ENCODE measurements at places on chromosomes 7 and 10.
A peak's percentile ranks its signal among the peaks of the same experiment; 100 is the strongest.

DNA sequence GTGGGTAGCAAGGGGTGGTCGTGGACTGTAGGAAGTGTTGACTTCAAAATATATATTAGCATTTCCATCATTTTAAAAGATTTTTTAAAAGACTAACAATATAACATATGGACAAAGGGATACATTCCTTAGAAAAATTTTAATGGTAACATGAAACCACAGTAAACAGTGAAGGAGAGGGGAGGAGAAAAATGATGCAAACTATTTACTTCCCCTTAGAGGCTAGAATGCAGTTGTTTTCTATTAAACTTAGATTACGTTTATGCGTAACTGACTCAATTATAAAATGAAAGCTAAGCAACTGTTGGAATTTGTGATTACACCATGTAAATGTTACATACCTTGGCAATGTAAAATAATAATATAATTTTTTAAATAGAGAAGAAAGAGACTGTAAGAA is 41.3 kb downstream of the CALD1 start:
- DNase-seq = no peak

DNA sequence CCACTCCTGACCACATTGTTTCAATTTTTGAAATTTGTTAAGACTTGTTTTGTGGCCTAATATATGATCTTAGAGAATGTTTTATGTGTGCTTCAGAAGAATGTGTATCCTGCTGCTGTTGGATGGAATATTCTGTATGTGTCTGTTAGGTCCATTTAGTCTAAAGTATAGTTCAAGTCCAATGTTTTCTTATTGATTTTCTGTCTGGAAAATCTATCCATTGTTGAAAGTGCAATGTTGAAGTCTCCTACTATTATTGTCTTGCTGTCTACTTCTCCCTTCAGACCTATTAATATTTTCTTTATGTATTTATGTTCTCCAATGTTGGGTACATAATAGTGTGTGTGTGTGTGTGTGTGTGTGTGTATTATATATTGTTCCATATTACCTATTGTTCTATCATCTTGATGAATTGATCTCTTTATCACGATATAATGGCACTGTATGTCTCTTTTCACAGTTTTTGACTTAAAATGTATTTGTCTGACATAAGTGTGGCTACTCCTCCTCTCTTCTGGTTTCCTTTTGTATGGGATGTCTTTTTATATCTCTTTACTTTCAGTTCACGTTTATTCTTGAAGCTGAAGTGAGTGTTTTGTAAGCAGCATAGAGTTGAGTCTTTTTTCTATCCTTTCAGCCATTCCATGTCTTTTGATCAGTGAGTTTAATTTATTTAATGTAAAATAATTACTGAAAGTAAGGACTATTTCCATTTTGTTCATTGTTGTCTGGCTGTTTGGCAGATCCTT is 61.3 kb downstream of the AKR1D1 start:
- DNase-seq = no peak

DNA sequence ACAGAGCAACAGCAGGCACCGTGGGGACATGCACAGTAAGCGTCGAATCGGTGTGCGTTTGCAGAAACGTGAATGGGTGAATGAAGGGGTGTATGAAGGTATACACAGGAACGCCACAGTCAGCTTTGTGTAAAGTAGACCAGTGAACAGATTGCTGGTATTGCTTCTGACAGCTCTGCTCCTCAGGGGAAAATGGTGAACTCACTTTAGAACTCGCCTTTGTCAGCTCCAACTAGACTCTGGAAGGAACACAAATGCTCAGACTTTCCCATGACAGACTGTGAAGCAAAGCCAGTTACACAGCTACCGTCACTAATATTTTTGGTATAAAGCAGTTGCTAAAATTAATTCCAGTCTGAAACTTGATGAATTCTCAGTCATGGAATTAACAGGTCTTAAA is 78.9 kb downstream of the CUX1 start:
- DNase-seq = no peak

GRCh38 chr10:80737209-80737608 is 199.5 kb downstream of the SH2D4B start:
- no peak for DNase-seq

DNA sequence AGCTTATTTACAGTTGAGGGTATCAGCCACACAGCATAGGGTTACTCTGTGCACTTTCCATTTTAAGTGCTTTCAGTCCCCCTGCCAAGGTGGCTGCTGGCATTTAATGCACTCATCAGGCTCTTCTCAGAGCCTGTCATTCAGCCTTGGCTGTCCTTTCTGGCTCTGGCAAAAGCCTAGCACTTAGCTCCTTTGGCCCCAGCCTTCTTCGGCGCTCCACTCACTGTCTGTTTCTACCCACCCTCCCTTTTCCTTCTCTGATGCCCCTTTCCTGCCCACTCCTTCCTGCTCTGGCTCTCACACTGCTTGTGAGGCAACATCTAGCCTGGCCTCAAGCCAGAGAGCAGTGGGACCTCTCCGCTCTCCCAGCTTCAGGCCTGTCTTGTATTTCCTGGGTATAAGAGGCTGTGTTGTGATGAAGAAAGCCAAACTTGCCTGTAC is 60.2 kb downstream of the WIPF3 start:
- DNase-seq = no peak

- no peak for DNase-seq
These were observed 103.2 kb upstream of the TMEM106B start for GRCh38 chr7:12107841-12108254.

- no peak for DNase-seq
These were observed 9.2 kb upstream of the ANKRD2 start for GRCh38 chr10:97563337-97563736.

- no peak for DNase-seq
These were observed 86.1 kb downstream of the RABGEF1 start for GRCh38 chr7:66826649-66827048.

DNA sequence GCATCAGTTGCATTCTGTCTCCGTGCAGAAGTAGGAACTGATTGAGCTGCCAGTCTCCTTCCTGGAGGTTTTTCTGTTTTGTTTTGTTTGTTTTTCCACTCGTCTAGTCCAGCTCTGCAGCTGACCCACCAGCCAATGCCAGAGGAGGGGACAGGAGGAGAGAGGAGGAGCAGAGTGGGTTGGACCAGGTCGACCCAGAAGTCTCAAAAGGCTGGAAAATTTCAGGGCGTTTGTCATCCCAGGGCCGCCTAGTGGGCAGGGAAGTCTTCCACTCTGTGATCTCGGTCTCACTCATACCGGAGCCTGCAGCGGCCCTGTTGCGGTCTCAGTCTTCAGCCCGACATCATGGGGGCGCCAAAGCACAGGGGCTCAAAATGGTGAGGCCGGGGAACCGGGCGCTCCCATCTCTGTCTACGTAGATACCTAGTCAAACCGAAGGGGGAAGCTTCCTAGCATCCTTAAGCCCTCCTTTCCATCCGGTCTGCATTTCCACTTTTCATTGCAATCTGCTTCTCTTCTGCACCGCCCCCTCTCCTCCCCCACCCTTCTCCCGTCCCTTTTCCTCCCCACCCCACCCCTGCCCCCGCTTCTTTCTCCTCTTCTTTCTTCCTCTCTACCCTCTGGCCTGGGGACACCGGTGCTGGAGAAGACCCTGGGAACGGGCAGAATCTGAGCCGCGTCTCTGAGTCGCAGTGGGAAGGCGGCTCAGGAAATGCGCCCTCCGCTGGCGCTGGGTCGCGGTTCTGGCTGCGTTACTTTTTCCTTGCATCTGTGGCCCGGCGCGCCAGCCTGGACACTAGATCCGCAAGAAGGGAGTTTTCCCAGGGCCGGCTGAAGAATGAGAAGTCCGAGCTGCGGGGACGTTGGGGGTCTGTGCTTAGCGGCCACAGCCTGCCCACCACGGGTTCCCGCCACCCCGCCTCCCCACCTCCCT is 16.2 kb upstream of the PAX2 start:
- DNase-seq = no peak

GRCh38 chr7:128871050-128871449 is 8.4 kb downstream of the ATP6V1F start:
- no peak for DNase-seq

DNA sequence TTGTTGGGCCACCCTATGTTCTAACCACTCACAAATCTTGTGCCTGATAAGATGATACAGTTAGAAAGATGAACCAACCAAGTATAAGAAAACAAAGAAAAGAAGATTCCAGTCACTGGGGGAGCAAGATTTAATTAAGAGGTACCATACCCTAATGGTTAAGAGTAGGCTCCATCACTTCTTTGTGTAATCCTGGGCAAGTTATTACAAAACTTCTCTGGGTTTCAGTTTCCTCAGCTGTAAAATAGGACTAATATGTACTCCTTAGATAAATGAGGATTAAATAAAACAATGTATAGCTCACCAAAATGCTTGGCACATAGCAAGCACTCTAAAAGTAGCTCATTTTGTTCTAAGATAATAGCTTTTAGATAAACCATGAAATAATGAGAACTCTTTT is 58.5 kb downstream of the ATAD1 start:
- no peak for DNase-seq

DNA sequence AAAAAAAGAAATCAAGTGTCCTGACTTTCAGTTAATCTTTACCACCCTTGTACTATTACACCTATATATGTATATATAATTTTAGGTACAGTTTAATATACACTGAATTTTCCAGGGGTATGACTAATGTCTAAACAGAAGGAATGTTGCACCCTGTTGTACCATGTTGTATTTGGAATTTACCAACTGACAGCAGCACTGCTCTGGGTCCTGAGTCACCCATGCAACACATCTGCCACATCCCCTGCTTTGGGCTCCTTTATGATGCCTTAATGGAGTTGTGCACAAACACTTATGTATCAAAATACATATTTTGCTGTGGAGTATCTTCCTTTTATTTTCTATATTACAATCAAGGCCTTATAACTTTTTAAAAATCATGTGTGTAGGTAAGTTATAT is 21.2 kb downstream of the YAE1 start:
- DNase-seq = no peak

DNA sequence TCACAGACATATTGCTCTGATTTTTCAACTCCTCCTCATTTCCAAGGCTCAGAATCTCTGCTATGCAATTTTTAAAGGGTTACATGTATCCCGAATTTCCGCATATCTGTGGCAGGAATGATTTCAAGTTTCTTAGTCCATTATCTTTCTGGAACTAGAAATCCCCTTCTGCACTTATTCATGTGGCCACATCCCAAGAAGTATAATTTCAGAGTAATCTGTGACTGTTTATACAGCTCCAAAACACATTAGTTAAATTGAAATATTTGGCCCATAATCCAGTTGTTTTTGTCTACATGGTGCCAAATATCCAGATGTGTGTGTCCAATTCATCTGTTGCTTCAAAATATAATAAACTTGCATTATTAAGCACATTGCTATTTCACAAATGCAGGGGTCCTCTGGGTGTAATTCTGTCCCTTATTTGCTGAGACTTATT is 271.2 kb downstream of the ARHGAP12 start:
- DNase-seq = no peak

- no peak for DNase-seq
These were observed 3.7 kb downstream of the DDIT4 start for GRCh38 chr10:72277340-72277995.

DNA sequence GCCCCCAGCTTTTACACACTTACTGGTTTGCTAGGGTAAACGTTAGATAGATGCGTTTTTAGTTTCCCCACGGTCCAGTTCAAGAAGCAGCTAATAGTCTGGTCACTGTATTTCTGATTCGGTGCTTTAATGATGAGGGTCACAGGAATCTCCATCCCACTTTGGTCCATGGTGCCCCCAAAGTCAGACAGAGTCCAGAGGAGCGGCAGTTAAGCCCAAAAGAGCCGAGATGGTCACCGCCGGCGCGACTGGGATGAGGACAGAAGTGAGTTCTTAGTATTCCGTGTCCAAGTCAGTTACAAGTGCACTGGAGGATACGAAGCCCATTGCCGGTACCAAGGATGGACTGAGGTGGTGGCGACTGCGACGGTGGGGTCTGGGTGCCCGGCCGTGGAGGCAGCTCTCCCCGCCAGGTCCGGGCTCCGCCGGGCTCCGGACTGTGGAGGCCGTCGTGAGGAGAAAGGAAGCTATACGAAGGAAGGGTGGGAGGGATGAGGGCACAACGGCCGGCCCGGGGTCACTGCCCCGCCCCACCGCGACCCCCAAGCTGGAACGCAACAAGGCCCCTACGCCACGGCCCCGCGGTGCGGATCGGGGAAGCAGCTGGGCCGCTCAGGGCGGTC is 663 bp downstream of the HERPUD2 start:
- peak; percentile 24 for DNase-seq

DNA sequence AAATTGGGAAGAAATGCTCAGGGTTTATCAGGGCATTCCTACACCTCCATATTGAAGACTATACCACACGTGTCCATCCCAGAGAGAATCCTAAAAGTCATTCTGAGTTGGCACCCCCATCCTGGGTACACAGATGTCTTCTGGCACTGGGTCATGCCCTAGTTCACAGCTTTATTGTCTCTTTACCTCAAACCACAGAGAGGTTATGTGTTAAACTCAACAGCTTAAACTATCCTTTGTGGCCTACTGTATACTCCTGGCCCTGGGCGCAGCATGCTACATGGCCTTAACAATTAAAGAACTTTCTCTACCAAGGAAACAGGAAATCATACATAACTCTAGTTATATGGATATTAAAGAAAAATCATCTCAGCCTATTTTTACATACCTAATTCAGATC is 115.6 kb upstream of the SEM1 start:
- DNase-seq = no peak

DNA sequence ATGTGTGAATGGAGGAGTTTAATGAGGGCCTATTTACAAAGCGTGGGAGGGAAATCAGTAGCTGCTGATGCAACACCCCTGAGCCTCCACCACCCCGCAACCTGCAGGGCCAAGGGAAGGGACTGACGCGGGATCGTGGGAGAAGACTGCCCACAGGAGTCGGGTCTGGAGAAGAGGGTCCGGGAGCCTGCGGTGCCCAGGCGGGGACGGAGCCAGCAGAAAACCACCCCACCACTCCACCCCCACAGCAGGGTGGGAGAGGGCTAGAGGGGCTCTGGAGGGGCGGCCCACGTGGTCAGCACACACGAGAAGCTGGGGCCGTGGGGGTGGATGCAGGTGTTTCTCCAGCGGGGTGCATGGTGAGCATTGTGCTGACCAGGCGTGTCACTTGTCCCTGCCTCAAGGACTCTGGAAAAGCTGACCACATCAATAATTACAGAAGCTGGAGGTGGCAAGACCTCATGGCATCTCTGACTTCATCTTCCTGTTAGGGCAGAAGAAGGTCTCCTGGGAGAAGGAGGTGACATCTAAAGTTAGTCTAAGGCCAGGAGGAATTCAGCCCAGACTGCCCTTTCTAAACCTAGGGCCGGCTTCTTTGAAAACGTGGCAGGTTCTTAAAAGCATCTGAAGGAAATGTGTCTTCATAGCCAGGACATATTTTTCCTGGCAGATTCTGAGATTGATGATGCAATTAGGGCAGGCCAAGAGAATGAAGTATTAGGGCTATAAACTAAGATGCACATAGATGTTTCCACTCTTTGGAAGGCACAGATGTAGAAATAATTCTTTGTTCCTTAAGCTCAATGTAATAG is 150.9 kb downstream of the RGS10 start:
- DNase-seq = no peak

All from NCI-H748 treated with DMSO at 0.1 percent for 48 hours (cell line).